ENCODE measurements at places on chromosomes 4 and X.

- DNase-seq, result no peak
Measured at GRCh38 chr4:154985673-154986072, 204.6 kb downstream of the RBM46 start.

DNA sequence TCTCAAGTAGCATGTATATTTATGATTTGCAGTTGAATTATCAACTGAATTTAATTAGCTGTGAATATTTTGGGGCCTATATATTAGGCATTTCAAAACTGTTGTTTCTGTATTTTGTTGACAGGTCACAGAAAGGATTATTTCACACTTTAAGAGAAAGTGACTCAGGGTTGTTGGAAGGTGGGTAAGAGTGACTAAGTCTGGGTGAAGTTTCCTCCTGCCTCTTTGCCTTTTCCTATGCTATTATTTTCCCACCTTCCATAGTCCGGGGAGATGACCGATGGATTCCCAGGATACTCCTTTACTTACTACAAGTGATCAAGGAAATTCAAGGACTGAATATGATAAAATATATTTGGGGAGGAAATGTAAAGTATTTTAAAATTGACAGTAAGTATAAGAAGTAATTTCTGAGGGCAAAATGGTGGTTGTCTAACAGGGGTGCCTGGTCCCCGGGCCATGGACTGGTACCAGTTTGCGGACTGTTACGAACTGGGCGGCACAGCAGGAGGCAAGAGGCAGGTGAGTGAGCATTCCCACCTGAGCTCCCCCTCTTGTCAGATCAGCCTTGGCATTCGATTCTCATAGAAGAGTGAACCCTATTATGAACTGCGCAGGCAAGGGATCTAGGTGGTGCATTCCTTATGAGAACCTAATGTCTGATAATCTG is 175.5 kb upstream of the GPRIN3 start:
- DNase-seq, result no peak

GRCh38 chrX:7926914-7927258 is 327 bp downstream of the PNPLA4 start:
- DNase-seq, result no peak

- DNase-seq, result no peak
Measured at GRCh38 chr4:113781439-113782040, 20.0 kb upstream of the CAMK2D start.

DNA sequence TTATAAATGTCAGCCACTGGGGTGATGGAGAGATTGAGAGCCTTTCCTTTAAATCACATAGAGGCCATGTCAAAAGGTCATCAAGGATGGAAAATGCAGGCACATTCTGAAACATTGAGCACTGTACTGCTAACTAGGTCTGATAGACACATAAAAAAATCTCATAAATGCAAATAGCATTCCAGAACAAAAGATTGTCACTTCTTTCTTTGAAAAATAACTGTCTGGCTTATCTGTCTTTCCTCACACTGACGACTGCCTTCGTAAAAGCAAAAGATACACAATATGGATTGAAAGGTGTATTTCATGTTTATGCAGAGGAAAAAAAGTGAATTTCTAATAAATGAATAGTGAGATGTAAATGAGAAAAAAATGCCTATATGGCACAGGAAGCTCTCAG is 59.9 kb downstream of the PABPC4L start:
- no peak for DNase-seq

DNA sequence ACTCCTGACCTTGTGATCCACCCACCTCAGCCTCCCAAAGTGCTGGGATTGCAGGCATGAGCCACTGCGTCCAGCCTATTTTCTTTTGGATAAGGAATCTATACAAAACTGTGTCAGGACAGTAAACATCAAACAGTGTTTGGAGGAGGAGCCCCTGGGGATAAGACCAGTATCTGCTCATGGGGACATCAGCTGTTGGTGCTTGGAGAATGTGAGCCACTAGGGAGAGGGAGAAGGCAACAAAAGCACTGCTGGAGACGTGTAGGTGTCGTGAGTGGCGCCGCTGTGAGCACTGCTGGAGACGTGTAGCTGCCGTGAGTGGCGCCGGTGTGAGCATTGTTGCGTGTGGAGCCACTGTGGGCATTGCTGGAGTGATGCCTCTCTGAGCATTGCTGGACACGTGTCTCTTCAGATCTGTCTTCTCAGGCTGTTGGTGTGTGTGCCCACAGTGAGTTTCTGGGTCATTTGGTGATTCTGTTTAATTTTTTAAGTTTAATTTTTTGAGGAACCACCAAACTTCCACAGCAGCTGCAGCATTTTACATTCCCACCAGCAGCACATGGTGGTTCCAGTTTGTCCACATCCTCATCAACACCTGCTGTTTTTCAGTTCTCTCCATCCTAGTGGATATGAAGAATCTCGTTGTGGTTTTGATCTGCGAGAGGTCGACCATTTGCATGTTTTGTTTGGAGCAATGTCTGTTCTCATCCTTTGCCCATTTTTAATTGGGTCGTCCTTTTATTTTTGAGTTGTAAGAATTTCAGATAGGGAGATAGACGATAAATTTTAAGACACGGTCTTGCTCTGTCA is 19.0 kb downstream of the DGKQ start:
- no peak for DNase-seq

DNA sequence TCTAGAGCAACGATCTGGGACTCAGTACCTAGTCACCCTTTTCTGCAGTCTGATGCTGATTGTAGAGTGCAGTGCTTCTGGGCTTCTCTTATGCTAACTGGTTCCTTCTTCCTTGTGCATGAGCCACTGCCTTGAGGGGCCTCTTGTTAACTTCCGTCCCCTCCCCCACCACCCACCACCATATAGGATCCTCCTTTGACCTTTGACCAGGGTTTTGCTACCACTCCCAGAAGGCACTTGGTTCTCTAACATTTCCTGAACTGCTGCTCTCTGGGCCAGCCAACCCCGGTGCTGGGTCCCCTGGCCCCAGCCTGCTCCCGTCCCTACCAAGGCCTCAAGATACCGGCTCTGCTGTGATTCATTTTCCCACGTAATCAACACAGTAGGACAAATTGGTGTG is 104.6 kb upstream of the KLF3 start:
- no peak for DNase-seq

GRCh38 chr4:94827481-94828110 is 69.8 kb downstream of the BMPR1B start:
- no peak for DNase-seq

- no peak for DNase-seq
Measured at GRCh38 chrX:69139516-69139915, 25.7 kb downstream of the PJA1 start.

GRCh38 chr4:77384094-77384493 is 221.5 kb upstream of the CXCL13 start:
- no peak for DNase-seq

DNA sequence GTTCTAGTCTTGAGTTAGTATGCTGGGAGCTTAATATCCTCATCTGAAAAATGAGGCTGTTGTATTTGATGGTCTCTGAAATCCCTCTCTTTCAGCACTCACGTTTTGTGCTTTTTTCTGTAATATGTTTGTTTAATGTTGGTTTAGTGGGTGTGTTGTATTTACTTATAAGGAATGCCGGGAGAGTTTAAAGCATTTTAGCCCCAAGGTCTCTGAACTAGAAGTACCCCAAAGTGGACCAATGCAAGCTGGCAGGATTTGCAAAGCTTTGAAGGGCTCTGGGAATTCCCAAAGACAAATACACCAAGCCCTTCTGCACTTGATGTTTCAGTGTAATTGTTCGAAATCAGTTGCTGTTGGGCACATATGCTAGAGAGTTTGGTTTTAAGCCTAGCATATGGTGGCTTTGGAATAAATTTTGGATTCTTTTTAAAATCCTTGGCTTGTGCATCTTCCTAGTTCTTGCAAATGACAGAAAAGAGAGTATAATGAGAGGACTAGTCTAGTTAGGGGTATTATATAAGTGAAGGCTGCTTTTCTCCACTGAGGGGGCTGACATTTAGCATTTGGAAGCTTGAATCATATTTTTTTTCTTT is 371.4 kb upstream of the BOD1L1 start:
- no peak for DNase-seq

DNA sequence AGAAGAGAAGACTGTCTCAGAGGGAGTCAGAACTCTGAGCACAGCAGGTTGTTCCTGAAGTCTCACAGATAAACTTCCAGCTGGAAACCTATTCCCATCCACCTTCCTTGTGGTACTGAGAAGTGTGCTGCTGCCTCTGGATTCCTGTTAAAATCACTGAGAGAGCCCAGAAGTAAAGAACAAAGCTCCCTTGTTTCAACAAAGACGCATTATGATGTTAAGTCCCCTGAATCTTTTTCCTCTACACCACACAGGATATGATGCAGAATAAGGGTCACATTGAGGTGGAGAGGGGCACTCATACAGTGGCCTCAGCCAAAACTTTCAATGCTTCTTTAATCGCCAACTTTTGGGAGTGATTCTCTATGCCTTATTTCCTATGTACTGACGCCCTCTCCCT is 321.0 kb downstream of the OPHN1 start:
- DNase-seq, result no peak

- DNase-seq, result no peak
Measured at GRCh38 chr4:180598281-180598680, 1644.9 kb upstream of the TENM3 start.

DNA sequence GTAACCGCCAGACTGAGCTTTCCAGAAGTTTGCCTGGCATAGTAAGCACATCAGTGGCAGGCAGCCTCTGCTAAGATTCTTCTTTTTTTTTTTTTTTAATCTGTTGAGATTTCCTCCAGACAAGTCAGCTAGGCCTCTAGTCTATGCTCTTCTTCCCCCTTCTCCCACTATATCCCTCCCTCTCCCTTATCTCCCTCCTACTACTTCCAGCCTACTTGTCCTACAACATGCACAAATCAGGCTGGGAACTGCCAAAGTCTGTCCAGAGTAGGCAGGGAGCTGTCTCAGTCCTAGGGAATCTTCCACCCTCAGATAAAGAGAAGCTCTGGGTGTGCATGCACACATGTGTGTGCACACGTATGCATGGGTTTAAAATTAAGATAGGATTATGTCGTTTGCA is 49.7 kb upstream of the ARMCX2 start:
- DNase-seq, result no peak
